Omental fat pad (tissue), 4 donors: ENCODE measurements at places on chromosomes 7 and 10. TPM values are rescaled to one million over a fixed set of nuclear protein-coding genes. Genes with fewer than 3 reads are reported as not detected.

GRCh38 chr10:25817200-25817599 is 116.8 kb upstream of the MYO3A start:
- no peak for DNase-seq

Gene SDK1
- total RNA-seq = 7.7 TPM

Gene SKIDA1
- total RNA-seq = 0.36 TPM

Gene PDE6C
- not detected for total RNA-seq

DNA sequence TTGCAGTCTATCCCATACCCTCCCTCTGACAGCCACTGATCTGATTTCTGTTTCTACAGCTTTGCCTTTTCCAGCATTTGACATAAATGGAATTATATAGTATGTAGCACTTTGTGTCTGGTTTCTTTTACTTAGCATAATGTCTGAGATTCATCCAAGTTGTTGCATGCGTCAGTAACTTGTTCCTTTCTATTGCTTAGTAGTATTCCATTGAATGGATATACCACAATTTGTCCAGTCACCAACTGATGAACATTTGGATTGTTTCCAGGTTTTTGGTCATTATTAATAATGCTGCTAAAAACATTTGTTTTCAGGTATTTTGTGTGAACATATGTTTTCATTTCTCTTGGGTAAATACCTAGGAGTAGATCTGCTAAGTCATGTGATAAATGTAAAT is 6.5 kb upstream of the KIAA1549 start:
- DNase-seq = no peak

- DNase-seq = no peak
These were observed 28.7 kb downstream of the ERLIN1 start for GRCh38 chr10:100157156-100157555.
